ENCODE measurements at places on chromosomes 1 and 21. TPM values are rescaled to one million over a fixed set of nuclear protein-coding genes. Genes with fewer than 3 reads are reported as not detected.
A peak's percentile ranks its signal among the peaks of the same experiment; 100 is the strongest.

The BARHL2 gene
- polyA plus RNA-seq = 1.3 TPM

GRCh38 chr21:26470351-26471098 is 102.6 kb downstream of the CYYR1 start:
- DNase-seq = no peak

DNA sequence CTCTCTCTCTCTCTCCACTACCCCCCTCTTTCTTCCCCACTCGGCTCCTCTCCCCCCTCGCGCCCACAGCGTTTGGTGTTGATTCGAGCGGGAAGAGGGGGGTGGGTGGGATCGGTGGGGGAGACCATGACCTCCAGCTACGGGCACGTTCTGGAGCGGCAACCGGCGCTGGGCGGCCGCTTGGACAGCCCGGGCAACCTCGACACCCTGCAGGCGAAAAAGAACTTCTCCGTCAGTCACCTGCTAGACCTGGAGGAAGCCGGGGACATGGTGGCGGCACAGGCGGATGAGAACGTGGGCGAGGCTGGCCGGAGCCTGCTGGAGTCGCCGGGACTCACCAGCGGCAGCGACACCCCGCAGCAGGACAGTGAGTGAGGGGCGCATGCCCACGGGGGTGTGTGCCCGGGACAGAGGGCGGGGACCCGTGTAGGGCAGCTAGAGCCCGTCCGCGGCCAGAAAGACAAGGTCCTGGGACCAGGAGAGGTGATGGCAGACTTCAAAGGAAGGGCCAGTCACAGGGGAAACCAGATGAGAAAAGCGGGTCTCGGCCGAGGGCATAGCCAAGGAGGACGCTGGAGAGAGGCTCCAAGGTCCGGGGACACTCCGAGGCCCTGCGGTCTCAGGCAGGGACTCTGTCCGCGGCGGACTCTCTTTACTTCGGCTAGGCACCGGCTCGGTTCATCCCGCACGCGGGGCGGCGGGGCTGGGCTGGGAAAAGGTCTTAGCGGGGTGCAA is at the start of gene PRRX1:
Gene PRRX1 (plus strand): TSS at position 39 of the 735 bp plus-strand sequence. CDS start 88 bp downstream, at position 127.
- peak; percentile 21 for DNase-seq

- DNase-seq = no peak
Observed at GRCh38 chr1:154697710-154698109, 89.7 kb upstream of the ADAR start.

- no peak for DNase-seq
Observed at GRCh38 chr1:54614024-54614423, 9.3 kb downstream of the FAM151A start.

DNA sequence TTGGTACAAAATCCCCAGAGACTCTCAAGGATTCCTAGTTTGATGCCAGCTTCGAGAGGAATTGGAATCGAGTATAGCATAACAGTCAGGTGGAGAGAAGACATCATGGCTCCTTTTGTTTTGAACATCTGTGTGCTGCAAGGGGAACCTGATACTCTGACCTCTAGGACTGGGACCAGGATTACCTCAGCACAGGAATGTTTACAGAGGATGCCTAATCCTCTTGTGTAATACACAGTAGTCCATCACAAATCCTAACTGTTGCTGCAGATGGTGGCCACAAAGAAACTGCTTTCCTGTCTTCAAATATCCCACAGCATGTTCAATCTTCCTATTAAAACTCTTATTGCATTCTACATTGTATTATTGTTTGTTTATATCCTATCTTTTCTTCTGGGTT is 111.8 kb upstream of the PRMT6 start:
- DNase-seq = no peak

- DNase-seq = peak; percentile 76
Observed at GRCh38 chr1:29706936-29707335, 470.6 kb downstream of the PTPRU start.

The TARS2 gene
- polyA plus RNA-seq = 32.2 TPM

The OR2L2 gene
- not detected for polyA plus RNA-seq

- DNase-seq = no peak
Observed at GRCh38 chr1:247468481-247469140, 10.7 kb upstream of the OR2B11 start.

DNA sequence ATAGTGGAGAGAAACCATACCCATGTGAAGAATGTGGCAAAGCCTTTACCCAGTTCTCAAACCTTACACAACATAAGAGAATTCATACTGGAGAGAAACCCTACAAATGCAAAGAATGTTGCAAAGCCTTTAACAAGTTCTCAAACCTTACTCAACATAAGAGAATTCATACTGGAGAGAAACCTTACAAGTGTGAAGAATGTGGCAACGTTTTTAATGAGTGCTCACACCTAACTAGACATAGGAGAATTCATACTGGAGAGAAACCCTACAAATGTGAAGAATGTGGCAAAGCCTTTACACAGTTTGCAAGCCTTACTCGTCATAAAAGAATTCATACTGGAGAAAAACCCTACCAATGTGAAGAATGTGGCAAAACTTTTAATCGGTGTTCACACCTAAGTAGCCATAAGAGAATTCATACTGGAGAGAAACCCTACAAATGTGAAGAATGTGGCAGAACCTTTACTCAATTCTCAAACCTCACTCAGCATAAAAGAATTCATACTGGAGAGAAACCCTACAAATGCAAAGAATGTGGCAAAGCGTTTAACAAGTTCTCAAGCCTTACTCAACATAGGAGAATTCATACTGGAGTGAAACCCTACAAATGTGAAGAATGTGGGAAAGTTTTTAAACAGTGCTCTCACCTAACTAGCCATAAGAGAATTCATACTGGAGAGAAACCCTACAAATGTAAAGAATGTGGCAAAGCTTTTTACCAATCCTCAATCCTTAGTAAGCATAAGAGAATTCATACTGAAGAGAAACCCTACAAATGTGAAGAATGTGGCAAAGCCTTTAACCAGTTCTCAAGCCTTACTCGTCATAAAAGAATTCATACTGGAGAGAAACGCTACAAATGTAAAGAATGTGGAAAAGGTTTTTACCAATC is 80.0 kb downstream of the JMJD4 start:
- DNase-seq = no peak

GRCh38 chr1:41486371-41487125 is 2.1 kb upstream of the EDN2 start:
- no peak for DNase-seq

DNA sequence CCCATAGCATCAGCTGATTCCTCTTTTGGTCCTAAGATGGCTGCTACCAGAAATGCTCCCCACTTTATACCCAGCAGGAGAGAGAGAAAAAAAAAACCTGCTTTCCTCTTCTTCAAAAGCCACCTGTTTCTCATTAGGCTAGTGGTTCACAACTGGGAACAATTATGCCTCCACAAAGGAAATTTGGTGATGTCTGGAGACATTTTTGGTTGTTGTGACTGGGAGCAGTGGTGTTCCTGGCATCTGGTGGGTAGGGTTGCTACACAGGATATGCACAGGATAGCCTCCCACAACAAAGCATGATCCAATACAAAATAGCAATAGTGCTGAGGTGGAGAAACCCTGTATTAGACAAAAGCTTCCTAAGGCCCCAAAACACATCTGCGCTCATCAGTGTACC is 38.5 kb upstream of the SGIP1 start:
- DNase-seq = no peak

DNA sequence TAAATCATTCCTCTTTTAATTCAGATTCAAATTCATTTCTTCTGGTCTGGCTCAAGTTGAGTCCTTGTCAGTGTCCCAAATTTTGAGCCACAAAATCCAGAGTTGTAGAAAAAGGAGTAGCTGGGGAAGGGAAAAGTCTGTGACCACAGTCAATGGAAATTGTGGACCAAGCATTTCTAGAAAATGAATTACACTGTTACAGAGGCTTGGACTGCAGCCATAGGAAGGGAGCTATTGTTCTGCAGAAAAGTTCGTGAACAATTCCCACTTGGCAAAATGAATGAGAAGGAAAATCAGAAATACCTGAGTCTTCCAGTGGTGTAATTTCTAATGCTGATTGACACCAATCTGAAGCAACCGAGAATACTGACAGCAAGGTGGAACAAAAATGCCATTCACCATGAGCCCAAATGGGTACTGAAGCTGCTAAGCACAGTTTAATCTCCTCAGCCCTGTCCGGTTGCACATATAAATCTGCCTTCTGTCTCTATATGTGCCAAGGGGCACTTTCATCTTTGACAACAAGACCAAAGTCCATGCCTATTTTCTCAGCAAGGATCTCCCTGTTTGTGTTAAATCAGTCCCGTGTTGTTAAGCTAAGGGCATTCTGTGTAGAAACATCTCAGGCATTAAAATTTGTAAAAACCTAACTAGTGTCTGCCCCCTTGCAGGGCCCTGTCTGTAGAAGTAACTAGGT is 51.3 kb downstream of the TEX35 start:
- no peak for DNase-seq

The PRCC gene
- 111 TPM for polyA plus RNA-seq

DNA sequence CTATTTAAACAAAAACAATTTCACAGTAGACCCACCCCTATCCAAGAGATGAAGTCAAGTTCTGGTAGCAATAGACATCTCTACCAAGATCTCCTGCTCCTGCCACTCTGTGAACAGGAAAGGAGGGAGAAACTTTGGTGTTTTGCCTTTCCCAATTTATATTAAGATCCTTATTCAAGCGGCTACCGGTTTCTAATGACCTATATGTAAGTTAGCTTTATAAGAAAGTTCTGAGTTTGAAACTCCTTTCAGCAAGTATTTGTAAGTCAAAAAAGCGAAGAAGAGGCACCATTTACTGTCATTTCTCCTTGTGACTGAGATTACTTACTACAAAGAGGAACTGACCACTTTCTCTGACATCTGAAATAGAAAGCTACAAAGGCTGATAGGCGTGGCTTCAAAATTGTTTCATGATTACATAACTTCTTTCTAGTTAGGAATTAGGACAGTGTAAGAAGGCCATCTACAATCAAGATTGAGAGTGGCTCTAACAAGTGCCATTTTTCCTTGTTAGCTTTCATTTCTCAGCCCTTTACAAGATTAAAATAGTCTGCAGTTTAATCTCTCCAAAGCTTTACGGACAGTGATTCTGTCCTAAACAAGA is at the start of gene MNDA:
Gene MNDA (plus strand): TSS at position 448 of the 604 bp plus-strand sequence. CDS start 10,803 bp downstream, outside the sequence.
- DNase-seq = no peak

DNA sequence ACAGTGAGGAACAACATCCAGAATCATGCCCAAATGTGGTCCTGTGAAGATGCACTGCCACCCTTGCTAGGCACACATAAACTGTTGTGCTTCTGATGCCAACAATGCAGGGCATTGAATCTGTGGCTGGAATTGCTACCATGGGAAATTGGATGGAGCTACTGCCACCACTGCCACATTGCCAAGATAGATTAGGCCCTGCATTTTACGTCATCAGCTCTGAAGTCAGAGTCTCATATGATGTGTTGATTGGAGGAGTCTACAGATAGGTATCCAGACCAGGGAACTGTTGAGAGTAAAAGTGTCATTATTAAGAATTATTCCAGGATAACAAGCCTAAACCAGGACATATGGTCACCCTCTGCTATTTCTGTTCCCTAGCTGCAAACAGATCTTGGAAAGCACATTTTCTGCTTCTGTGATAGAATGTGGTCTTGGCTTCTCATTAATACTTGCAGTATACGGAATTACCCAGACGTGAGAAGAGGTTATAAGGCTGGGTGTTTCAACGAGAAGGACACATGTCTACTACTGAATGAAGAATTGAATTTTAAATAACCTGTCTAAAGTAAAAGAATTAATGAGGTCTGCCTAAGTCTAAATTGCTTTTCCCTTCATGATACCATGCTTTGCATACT is 106.6 kb downstream of the TNNI3K start:
- DNase-seq = no peak
